NCI-H1105 treated with DMSO at 0.1 percent for 48 hours (cell line): ENCODE measurements at places on chromosomes 1 and 21.

DNA sequence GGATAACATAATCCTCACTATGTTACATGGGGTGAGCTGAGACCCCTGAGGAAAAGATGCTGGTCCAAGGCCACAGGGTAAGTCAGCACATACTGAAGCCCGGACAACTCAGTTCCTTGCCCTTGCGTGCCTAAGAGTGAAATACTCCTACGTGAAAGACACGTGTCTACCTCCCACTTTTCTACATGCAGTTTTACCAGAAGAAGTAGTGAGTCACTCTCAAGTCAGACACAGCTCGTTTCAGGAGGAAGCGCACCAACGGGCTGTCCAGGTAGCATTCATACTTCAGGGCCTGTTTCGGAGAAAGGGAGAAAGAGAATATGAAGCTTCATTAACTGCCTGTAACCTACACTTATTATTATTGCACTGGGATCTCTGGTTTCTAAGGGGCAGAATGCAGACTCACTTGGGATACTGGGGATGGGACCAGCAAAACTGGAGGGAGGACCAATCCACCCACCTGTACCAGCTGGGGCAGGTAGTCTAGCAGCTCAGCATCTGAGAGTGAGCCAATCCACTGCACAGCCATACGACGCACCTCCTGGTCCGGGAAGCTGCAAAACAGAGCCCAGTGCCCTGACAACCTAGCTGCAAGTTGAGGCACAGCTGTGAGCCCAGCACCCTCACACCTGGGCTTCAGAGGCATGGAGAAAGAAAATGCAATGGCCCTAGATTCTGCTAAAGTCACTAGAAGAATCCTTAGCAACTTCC lies 32.4 kb upstream of the PPP1R15B start:
- no peak for DNase-seq

GRCh38 chr21:46323710-46324389 lies at the start of the genes C21orf58 and PCNT:
TSS of gene C21orf58 (minus strand) at chr21:46323870. CDS start at chr21:46322738, 1,132 bp downstream.
TSS of gene PCNT (plus strand) at chr21:46324156. CDS start at chr21:46324229, 73 bp downstream.
- DNase-seq: peak; percentile 96

DNA sequence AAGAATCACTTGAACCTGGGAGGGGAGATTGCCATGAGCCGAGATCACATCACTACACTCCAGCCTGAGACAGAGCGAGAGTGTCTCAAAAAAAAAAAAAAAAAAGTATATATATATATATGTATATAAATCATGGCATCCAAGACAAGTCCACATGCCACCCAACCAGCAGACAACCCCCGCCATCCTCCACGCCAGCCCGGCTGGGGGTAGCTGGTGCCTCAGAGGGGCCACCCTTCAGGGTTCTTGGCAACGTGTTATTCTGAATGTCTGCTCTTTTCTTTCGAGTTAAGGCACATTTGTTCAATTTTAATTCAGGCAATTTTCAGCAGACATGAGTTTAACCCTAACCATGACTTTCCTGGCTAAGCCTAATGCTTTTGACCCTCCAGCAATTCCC lies 9.7 kb upstream of the TMEM240 start:
- no peak for DNase-seq

- no peak for DNase-seq
These were observed 973 bp downstream of the KRTAP10-11 start for GRCh38 chr21:44647222-44647552.

DNA sequence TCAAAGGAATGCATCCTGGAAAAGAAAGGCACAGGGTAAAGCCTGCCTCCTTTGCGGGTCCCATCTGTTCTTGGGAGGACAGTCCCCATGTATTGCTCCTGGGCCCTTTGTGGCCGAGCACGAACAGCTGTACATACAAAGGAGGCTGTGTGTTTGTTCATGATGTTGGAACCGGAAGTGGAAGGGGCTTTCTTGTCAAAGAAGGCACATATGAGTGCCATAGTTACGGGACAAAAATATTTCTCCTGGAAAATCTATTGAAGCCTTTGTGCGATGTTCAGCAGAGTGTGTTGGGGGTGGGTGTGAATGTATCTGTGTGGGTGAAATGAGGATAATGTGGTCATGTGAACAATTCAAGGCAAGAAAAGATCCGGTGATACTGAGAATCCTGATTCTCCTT lies 297.6 kb downstream of the DISC1 start:
- no peak for DNase-seq

DNA sequence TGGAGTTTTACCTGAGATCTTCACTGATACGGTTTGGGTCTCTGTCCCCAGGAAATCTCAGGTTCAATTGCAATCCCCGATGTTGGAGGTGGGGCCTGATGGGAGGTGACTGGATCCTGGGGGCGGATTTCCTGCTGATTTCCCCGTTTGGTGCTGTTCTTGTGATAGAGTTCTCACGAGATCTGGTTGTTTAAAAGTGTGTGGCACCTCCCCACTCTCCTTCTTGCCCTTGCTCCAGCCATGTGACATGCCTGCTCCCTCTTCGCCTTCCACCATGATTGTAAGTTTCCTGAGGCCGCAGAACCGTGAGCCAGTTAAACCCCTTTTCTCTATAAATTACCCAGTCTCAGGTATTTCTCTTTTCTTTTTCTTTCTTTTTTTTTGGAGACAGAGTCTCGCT lies 126.4 kb upstream of the SLC45A1 start:
- no peak for DNase-seq

GRCh38 chr1:100028765-100029164 lies 59.0 kb downstream of the SLC35A3 start:
- no peak for DNase-seq

DNA sequence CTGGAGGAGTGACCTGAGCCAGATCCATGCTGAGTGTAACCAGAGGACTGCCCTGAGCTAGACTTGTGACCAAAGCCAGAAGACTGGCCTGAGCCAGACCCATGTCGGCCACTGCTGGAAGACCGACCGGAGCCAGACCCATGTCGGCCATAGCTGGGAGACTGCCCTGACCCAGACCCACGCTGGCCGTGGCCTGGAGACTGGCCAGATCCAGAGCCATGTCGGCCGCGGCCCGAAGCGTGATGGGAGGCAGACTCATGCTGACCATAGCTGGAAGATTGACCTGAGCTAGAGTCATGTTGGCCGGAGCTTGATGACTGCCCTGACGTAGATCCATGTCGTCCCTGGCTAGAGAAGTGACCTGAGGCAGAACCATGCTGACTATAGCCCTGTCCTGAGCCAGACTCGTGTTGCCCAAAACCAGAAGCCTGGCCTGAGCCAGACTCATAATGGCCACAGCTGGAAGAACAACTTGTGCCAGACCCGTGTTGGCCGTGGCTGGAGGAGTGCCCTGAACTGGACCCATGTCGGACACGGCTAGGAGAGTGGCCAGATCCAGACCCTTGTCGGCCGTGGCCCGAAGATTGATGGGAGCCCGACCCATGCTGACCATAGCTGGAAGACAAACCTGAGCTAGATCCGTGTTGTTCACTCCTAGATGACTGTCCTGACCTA lies 5.1 kb downstream of the HRNR start:
- DNase-seq: no peak

DNA sequence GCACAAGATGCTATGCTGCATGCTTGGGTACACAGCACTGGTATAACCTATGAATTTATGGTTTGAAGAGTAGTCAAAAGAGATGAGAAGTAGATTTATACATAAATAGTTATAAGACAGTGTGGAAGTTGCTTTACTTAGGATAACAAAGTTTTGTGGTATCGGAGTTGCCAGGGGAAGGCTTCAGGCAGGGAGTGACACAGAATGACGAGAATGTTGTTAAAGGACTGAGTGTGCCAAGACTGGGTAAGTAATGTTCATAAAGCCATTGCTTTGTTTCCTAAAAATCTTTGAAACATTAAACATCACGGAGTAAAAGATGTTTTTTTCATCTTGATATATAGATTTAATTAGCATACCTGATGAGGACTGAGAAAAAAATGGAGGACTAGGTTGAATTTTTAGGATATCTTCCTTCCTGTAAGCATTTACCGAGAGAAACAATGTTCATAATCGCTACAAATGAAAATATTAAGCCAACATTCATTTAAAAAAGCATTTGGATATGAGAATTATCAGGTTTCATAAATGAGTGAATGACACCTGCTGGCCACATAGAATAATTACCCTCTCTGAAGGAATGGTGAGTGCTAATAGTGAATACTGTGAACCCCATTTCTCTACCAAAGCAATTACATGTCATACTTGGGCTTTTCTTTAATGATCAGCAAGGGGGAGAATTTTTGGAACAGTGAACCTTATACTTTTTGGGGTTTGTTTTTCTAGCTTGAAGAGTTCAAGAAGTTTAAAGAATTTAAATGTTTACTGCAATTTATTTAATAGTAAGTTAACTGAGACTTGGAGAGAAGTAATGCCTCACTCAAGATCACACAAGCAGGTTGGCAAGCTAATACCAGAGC lies 28.4 kb downstream of the EXTL2 start:
- peak; percentile 42 for DNase-seq

- no peak for DNase-seq
These were observed 97.0 kb upstream of the DPH5 start for GRCh38 chr1:101122452-101123166.

DNA sequence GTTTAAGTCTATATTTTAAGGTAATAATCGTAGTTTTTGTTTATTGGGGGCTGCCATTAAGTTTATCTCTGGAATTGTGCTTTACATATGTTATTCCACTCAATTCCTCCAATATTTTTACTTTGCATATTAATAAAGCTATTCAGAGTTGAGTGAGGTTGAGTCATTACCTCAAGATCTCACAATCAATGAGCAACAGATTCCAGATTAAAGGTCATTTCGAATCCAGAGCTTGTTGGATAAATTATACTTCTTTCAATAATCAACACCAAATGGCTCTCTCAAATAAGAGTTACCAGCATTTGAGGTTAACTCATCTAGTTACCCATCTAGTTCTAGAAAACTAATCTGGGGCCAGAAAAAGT lies 16.7 kb downstream of the RGS4 start:
- no peak for DNase-seq

DNA sequence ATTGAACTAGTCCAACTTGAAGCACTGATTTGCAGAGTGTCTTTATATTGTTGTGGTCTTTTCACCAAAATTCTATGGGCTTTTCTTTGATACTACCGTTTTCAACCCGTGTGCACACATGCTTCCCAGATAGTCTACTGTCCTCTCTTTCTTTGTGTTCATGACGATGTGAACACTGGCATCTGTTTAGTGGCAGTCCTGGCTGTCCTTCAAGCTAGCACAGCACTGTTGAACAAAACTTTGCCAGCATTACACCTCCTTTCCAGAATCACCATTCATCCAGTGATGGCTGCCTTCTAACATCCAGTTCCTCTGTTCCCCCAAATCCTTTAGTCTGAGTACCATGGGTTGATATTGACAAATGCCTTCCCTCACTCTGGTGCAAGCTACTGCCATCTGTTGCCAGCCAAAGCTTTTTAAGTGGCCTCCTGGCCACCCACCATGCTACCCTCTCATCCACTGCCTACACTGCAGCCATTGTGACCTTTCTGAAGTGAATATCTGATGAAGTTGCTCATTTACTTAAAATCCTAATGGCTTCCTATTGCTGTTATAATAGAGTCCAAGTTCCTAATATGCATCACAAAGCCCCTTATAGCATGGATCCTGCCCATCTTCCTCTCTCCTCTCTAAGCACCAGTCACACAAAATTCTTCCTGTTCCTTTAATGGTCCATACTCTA lies 94.3 kb downstream of the NIBAN1 start:
- no peak for DNase-seq

DNA sequence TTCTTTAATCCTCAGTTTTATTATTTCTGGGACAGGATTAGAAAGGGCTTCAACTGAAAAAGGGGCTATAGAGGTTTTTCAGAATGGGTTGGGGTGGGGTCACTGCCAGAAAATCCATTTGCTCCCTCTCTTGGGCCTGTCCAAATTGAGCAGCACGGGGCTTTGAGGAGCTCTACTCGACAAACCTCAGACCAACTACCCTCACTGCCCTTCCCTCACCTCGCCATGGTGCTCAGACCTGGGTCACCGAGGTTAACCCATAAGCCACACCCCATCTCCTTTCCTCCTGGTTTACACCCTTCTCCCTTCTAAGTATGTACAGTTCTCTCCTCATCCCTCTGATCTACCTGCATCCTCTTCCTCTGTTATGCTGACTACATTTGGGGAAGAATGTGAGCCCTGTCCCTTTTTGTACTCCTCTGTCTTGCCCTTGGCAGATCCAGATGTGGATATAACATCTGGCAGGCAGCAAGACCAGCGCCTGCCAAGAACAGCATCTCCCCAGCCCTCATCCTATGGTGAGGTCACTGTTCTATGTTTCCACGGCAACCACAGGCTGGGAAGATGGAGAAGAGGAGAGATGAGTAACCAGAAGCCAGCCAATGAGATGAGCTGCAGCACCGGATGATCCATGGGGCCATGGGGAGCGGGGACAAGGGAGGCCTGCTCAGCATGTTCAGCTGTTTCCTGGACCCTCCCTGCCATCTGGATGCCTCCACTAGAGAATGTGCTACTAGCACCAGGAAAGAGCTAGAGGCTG lies 3.7 kb upstream of the FABP3 start:
- peak; percentile 19 for DNase-seq

DNA sequence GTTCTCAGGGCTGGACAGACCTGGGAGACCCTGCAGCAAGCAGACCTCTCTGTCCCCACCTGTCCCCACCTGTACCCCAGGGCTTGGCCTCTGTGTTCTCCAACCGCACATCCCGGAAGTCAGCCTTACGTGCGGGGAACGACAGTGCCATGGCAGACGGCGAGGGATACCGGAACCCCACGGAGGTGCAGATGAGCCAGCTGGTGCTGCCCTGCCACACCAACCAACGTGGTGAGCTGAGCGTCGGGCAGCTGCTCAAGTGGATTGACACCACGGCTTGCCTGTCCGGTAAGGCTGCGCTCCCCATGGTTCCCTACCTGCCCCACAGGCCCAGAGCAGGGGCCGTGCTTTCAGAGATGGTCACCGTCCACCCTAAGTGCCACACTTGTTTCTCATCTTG lies 36.5 kb downstream of the ACOT11 start:
- DNase-seq: no peak

- no peak for DNase-seq
These were observed 24.9 kb upstream of the TADA1 start for GRCh38 chr1:166900987-166901386.

DNA sequence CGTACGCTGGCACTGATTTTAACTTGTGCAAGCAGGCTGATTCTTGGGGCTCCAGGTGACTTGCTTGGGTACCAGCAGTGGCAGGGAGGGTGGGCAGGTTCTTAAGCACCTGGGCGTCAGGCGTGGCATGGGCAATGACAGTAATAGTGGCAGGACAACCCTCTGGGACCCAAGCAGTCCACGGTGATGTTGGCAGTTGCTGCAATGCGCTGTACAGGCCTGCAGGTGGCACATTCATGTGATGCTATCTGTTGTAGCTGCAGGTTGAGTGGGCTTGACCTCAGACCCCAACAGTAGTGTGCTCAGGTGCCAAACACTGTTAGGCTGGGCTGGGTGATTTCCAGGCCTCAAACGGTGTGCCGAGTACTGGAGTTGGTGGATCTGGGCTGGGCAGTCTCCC lies 10.2 kb upstream of the OR10J4 start:
- DNase-seq: no peak

DNA sequence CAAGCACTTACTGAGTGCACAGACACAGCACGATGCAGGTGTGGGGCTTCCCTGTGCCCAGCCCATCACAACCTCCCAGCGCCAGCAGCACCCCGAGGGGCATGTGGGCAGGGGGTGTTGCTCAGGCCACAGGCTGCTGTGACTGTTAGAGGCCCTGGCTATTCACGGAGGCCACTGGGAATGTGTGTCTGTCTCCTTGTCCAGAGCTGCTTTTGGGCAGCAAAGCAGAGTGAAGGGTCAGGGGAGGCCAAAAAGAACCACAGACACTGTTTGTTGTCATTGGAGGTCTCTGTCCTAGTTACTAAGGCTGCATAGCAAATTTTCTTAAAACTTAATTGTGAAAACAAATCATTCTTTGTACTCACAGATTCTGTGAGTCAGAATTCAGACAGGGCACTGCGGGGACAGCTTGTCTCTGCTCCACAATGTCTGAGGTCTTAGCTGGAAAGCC lies 49.6 kb downstream of the TNFRSF8 start:
- DNase-seq: no peak
